ENCODE measurements at places on chromosomes 6 and 20.
A peak's percentile ranks its signal among the peaks of the same experiment; 100 is the strongest.

DNA sequence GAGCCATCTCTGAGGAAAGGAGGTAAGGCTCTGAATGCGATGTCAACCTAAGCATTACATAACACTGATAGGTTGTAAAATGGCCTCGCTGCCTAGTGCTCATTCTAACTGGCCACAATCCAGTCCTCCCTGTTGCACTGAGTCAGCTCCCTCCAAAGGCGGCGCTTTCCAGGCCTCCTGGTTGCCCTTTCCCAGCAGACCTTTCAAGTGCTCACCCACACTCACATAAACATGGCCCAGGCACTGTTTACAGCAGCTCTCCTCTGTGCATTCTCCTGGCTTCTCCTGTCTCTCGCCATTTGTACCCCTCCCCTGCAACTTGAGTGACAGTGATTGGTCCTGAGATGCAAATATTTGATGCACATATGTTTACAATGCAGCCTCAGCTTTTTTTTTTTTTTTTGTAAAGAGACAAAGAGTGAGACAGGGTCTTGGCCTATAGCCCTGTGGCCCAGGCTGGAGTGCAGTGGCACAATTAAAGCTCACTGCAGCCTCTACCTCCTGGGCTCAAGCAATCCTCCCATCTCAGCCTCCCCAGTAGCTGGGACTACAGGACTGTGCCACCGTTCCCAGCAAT, 36.8 kb upstream of the PRND start:
- no peak for DNase-seq

- no peak for DNase-seq
Measured at GRCh38 chr6:78598966-78599365, 268.4 kb upstream of the IRAK1BP1 start.

- no peak for DNase-seq
Measured at GRCh38 chr6:113894712-113895674, 37.8 kb downstream of the MARCKS start.

GRCh38 chr6:117906958-117907600, at the start of gene SLC35F1:
TSS of gene SLC35F1 (plus strand) at chr6:117907264.
- DNase-seq = peak; percentile 1

DNA sequence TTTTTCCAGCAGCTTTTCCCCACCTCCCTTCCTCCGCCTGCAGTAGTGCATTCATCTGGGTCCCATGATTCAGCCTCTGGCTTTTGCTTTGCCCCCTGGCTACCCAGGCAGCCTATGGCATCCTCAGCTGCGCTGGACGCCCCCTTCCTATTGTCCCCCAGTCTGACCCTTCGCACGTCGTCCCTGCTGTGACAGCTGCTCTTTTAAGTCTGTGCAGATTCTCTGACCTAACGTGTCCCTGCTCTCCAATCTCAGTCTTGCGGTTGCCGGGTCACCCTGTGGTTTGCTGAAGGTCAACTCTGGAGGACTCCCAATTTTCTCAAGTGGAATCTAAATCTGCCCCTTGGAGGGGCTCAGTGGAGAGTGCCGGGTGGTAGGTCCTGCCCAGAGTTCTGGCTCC, 294.3 kb downstream of the CDC5L start:
- no peak for DNase-seq

DNA sequence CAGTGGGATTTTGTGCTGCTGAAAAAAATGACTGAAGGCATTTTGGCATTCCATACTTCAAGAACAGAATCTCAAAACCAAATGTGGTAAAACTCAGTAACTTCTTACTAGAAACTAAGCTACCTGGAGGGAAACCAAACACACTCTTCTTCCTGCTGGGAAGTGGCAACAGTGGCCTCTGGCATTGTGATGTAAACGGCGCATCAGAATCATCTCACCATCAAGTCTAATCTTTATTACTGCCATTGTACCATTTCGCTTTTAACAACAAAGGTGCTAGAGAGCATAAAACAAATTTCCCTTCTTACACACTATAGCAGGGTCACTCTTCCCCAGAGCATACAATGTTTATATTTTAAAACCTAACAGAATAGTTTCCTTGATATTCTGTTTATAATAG, 101.6 kb upstream of the CEP162 start:
- no peak for DNase-seq

GRCh38 chr20:64165866-64166600, 1.8 kb downstream of the MYT1 start:
- DNase-seq = no peak

GRCh38 chr20:6783752-6784151, 16.3 kb downstream of the BMP2 start:
- no peak for DNase-seq

DNA sequence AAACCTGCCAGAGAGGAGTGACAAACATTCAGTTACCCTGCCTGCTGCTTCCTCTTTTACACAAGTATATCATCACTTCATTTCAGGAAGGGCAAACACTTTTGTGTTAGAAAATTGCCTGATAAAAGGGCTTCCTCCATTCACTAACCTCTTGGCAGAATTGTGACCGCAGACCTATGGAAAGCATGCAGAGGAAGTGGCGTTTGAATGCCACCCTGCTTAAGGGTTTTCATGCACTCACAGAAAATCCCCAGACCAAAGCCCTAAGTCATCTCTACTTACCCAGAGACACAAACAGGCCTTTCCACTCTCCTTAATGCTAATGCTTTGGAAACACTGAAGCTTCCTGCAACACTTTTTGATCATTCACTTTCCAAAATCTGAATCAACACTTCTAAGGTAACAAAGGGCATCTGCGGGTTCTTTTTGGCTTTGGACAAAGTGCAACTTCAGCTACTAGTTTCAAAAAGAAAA, 22.1 kb upstream of the RALGAPA2 start:
- no peak for DNase-seq

DNA sequence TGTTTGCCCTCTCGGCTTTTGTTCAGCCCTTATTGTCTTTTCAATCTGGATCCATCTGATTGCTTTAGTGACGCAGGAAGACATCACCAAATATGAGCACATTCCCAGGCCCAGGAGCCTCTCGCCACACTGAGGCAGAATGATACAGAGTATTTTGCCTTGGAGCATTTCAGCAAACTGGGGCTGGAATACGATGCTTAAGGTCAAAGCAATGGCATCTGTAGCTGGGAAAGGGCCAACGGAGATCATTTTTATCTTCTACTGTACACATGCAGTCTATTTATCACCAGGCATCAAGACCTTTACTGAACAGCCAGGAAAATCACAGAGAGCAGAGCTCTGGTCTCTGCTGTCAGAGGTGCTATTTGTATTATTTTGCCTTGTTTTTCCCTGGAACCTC, 655.3 kb downstream of the RNF144B start:
- DNase-seq = no peak

DNA sequence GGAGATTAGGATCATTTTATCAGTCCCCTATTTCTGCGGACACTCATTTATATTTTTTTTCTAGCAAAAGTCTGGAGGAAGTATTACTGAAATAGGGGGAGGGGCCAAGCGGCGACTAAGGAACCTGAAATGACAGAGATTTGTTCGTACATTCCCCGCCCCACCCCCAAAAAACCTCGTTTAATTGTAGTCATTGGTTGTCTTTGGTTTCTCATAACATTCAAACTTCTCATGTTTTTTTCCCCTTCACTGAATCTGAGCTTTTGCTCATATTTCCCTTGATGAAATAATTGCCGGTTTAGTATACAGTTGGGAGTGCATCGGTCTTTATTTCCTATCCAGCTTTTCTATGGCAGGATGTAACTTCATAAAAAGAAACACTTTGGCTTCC, 768 bp upstream of the FYN start:
- DNase-seq = peak; percentile 74

GRCh38 chr6:80959034-80959433, 793.4 kb downstream of the TENT5A start:
- no peak for DNase-seq

DNA sequence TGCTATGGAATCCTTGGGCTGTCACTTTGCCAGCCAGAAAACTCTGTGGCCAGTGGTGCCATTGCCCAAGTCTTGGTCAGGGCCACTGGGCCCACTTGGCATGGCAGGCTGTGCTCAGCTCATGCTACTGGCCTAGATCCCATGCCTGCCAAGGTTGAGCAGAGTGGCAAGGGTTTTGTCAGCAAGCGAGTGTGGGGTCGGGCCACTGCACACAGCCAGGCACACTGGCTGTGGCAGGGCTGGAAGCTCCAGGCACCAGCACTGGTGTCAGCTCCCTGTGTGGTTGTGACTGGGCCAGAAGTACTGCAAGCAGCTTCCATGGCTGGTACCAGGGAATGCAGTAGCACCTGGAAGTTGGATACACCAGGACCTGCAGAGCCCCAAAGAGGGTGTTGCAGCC, 846.8 kb downstream of the EYS start:
- DNase-seq = no peak

DNA sequence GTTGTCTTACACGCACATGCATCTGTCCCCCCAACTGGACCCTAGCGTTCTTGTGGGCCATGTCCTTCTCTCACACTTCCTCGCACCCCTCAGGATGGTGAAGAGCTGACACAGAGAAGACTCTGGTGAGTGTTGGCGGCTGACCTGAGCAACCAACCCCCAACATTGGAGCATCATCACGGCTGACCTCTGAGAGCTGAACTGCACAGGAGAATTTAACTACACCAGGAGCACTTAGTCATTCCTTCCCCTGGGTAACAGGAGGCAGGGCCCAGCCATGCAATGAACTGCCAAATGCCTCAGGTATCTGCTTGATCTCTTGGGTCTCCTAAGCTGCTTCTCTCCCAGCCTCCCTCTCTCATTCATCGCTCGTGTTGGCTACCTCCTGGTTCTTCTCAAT, 88.5 kb downstream of the PSMG4 start:
- no peak for DNase-seq

DNA sequence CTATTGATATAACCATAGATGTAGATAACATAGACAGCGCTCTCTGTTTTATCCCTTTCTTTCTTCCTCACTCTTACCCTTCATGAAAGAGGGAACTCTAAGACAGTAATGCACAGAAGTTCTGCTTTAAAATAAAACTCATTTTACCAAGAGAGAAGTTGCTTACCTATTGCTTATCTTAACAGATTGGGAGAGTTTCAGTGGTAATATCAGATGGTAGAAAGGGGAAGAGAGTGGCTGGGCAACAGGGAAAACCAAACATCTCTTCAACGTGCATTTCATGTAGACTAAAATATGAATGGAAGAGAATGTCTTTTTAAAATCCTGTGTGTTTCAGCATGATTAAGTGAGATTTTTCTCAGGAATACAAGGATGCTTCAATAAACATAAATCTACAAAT, 45.3 kb upstream of the SIRPG start:
- DNase-seq = no peak

GRCh38 chr20:37574199-37574890, 46.7 kb upstream of the BLCAP start:
- no peak for DNase-seq

GRCh38 chr20:25008388-25009217, 16.1 kb upstream of the APMAP start:
- DNase-seq = no peak

GRCh38 chr20:12849225-12849910, 159.4 kb upstream of the SPTLC3 start:
- no peak for DNase-seq

- DNase-seq = peak; percentile 9
Measured at GRCh38 chr6:163170294-163170883, 244.1 kb upstream of the QKI start.

GRCh38 chr6:47008397-47008763, 33.8 kb downstream of the ADGRF1 start:
- DNase-seq = no peak

- DNase-seq = no peak
Measured at GRCh38 chr6:13286181-13286580, 42.2 kb downstream of the TBC1D7 start.

DNA sequence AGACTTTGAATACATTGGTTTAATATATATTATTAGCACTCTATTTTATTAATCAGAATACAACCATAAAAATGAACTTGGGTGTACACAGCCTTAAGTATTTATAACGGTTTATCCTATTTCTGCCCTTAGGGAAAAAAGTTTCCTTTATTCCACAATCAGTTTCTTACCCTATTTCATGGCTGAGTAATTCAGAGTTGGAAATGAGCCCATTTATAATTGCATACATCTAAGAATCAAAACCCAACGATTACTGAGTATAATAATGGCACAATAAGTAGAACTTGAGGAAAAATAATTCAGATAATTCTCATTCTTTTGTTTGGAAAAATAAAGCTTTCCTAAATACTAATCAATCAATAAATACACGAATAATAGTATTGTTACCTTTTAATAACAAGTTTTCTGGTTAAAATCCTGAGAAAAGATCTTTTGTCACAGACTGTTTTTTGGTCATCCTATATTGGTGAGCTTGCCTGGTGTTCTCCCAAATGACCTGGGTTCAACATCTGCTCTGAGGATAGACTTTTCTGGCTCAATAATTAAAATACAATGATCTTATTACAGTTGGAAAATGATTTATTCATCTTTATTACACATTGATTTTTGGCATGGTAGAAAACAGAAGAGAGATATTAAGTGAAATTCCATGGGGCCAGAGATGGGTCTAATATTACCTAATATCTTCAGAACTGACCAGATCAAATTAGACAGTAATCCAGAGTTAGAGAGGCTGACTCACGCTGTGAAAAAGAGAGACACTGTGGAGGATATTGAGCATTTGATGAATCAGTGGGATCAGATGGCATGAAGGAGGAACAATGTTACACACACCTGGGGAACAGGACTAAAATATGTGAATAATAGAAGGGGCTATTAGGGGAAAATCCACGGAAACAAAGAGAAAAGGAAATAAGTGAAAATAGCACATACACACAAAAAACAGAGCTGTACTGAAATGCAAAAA, 162.1 kb upstream of the TBX18 start:
- no peak for DNase-seq

DNA sequence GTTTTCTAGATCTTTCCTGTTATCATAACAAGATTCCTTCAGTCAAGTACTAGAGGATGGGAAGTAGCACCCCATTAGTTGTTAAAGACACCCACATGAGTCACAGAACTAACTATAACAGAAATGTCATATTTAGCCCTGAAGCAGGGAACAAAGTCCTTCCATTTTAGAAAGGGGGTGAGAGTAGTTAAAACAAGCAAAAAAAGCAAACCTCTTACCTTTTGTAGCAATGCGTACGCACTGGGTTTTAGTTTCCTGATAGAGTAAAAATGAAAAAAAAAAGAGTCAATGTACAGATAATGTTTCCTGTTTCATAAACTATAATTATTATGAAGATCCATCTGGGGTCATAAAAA, 163.7 kb upstream of the THEMIS start:
- DNase-seq = no peak

DNA sequence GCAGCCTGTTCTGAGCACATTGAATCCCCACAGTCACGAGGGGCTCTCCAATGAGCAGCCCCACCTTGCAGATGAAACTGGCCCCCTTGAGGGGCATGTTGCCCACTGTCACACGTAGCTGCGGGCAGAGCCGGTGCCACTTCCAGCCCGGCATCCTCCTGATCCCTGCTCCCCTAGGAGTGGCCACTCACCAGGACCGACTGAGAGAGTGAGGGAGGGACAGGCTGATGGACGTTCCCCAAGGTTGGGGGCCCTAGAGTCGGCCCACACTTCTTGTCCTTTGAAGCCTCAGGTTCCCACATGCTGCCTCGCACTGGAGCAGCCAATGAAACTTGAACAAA, 10.5 kb downstream of the ENTPD6 start:
- DNase-seq = no peak

GRCh38 chr6:1865585-1865984, 255.9 kb downstream of the FOXC1 start:
- no peak for DNase-seq

All from activated CD4-positive, alpha-beta T cell treated with anti-CD3 and anti-CD28 coated beads, Interleukin-2, amount 50 U/mL, for 1 hour (primary cell).